ENCODE measurements at places on chromosomes 4 and X. TPM values are rescaled to one million over a fixed set of nuclear protein-coding genes. Genes with fewer than 3 reads are reported as not detected.
A peak's percentile ranks its signal among the peaks of the same experiment; 100 is the strongest.

The CLGN gene
- 1.6 TPM for total RNA-seq

The SH3BGRL gene
- 50.2 TPM for total RNA-seq

The F11 gene
- total RNA-seq = not detected

The ASMT gene
- 0.13 TPM for total RNA-seq

The RBM46 gene
- total RNA-seq = 0.09 TPM

The MUC7 gene
- not detected for total RNA-seq

The NXF2B gene
- total RNA-seq = not detected

The TEX13B gene
- total RNA-seq = not detected

The TRO gene
- 121 TPM for total RNA-seq

The UGT2B28 gene
- not detected for total RNA-seq

The DUSP9 gene
- total RNA-seq = 0.35 TPM

The TXK gene
- 0.35 TPM for total RNA-seq

The VGLL1 gene
- total RNA-seq = 0.09 TPM

The TMSB15C gene
- total RNA-seq = 5.3 TPM

GRCh38 chr4:69078852-69079251, 17.4 kb upstream of the UGT2B7 start:
- DNase-seq = no peak
- H3K36me3 ChIP-seq = no peaks in the 10 kb centered on the region
- no peak overlapping the region for H3K27ac ChIP-seq
- no peaks in the 10 kb centered on the region for H3K4me1 ChIP-seq
- no peaks in the 10 kb centered on the region for H3K27me3 ChIP-seq

DNA sequence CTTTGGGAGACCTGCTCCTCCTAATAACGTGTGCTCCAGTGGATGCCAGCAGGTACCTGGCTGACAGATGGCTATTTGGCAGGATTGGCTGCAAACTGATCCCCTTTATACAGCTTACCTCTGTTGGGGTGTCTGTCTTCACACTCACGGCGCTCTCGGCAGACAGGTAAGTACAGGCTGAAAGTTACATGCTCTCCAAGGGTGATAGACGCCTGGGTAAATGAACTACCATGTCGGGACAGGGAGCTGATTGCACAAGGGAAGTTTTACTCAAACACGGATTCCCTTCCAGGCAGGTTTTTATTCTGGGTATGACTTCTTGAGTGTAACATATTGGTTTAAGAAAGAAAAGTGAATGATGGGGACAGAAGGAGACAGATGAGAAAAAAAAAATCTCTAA, 836 bp downstream of the GRPR start:
- DNase-seq = no peak
- no peak overlapping the region for H3K27ac ChIP-seq
- no peaks in the 10 kb centered on the region for H3K4me1 ChIP-seq
- H3K27me3 ChIP-seq = peaks cover 25% of the 10 kb centered on the region
- no peaks in the 10 kb centered on the region for H3K36me3 ChIP-seq

- H3K27me3 ChIP-seq = peaks cover 12% of the 10 kb centered on the region
- H3K4me1 ChIP-seq = peaks cover 8% of the 10 kb centered on the region
- no peak for DNase-seq
- no peak overlapping the region for H3K4me3 ChIP-seq
- no peaks in the 10 kb centered on the region for H3K36me3 ChIP-seq
These were observed 9.7 kb downstream of the SMIM10 start for GRCh38 chrX:135000516-135000915.

- H3K27ac ChIP-seq = no peak overlapping the region
- no peaks in the 10 kb centered on the region for H3K27me3 ChIP-seq
- H3K4me3 ChIP-seq = no peak overlapping the region
- no peak for DNase-seq
These were observed 459.8 kb downstream of the PABPC4L start for GRCh38 chr4:133741766-133742165.

DNA sequence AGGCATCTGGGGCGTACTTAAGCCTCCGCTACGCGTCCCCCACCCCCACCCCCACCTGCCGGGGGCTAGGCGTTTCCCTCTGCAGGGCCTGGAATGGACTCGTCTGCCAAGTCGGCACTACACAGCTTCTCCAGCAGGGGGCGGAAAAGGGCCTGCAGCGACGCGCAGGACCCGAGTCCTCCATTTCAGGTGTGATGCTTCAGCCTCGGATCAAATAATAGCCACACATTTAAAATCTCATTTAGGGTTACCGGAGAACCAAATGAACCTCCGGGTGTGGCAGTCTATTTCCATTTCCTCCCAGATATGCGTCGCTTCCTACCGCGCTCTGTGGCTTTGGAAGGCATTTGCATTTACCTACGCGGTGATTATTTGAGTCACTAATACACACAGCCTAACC, 2.9 kb downstream of the PAK3 start:
- H3K36me3 ChIP-seq = peaks cover 11% of the 10 kb centered on the region
- peak; percentile 27 for DNase-seq
- peaks cover 45% of the 10 kb centered on the region for H3K27me3 ChIP-seq
- H3K4me3 ChIP-seq = no peak overlapping the region
- no peak overlapping the region for H3K27ac ChIP-seq

- DNase-seq = no peak
- H3K4me1 ChIP-seq = no peaks in the 10 kb centered on the region
- H3K4me3 ChIP-seq = no peak overlapping the region
- no peak overlapping the region for H3K27ac ChIP-seq
- H3K27me3 ChIP-seq = peaks cover 26% of the 10 kb centered on the region
These were observed 49.0 kb downstream of the DDX3X start for GRCh38 chrX:41382714-41383645.

- no peaks in the 10 kb centered on the region for H3K4me1 ChIP-seq
- H3K27me3 ChIP-seq = no peaks in the 10 kb centered on the region
- no peak overlapping the region for H3K27ac ChIP-seq
These were observed 95.5 kb downstream of the TENM3 start for GRCh38 chr4:182338746-182339145.

GRCh38 chrX:12237131-12237530, 98.9 kb downstream of the FRMPD4 start:
- no peak overlapping the region for H3K4me3 ChIP-seq
- peaks cover 3% of the 10 kb centered on the region for H3K27me3 ChIP-seq
- no peaks in the 10 kb centered on the region for H3K36me3 ChIP-seq
- H3K4me1 ChIP-seq = no peaks in the 10 kb centered on the region
- DNase-seq = no peak

DNA sequence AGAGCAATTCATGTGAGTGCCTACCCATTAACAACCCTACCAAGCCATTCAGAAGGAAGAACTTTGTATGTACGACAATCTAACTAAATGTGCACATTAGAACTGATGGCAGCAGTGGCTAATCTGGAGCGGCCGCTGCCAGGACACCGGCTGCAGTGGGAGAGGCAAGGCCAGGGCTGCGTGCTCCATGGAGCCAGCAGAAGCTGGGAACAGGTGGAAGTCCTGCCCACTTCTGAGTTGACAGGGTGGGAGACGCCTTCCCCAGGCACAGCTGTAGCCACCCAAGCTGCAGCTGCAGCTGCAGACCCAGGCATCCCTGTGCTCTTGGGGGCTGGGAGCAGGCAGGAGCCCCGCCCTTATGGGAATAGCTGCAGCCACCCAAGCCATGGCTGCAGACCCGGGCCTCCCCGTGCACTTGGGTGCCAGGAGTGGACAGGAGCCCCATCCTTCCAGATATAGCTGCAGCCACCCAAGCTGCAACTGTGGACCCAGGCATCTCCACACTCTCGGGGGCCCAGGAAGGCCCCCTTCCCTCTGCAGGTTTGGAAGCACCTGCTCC, 79.1 kb upstream of the DDX60 start:
- no peaks in the 10 kb centered on the region for H3K4me1 ChIP-seq
- H3K36me3 ChIP-seq = peaks cover 29% of the 10 kb centered on the region
- H3K4me3 ChIP-seq = no peak overlapping the region

DNA sequence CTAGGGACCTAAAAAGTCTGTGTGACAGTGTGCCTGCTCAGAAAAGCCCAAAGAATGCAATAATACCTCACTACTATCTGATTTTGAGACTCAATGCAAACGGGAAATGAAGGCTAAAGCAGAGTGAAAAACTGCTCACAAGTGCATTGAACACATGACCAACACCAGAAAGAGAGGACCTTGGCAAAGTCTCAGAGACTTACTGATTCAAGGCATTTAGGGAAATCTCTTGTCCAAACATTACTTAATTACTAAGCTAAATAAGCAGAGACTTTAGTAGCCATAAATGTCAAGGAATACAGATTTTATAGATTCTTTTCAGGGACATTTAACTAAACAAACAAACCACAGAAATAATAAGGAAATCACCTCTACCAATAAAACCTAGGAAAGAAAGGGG, 916.0 kb downstream of the FSTL5 start:
- H3K36me3 ChIP-seq = no peaks in the 10 kb centered on the region
- DNase-seq = no peak
- H3K4me1 ChIP-seq = no peaks in the 10 kb centered on the region
- no peak overlapping the region for H3K27ac ChIP-seq

DNA sequence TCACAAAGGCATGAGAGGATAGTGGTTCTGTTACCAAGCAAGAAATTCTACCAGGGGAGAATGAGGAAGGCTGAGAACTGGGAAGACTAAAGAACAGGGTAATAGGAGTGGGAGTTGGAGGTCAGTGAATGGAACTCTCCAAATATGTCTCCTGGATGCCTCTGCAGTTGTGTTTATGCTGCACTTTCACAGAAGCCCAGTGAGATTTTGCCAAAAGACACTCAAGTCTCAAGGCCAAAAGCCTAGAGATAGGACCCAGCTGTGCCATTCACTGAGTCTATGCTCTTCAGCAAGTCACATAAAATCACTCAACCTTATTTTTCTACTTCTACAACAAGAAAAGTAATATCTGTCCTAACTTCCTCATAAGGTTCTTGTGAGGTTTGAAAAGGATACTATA, 285.4 kb downstream of the UNC5C start:
- H3K27me3 ChIP-seq = no peaks in the 10 kb centered on the region
- H3K36me3 ChIP-seq = no peaks in the 10 kb centered on the region
- H3K4me1 ChIP-seq = no peaks in the 10 kb centered on the region
- no peak for DNase-seq
- no peak overlapping the region for H3K4me3 ChIP-seq
- H3K27ac ChIP-seq = no peak overlapping the region

DNA sequence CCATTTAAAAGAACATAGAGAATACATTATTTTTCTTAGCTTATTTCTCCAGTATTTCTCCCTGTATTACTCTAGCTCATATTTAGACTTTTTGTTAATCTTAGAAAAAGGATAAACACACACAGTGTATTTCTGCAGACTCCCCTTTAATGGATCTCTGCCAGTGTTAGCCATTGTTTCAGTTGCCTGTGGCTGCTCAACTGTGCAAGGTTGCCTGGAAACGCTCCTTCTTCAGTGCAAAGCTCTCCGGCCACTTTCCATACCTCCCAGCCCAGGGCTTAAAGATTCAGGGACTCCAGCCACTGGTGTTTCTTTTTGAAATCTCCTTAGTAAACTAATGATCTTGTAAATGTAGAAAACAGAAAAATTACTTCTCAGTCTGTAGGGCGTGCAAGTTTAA, 104.9 kb downstream of the SLIT2 start:
- peak; percentile 90 for DNase-seq

DNA sequence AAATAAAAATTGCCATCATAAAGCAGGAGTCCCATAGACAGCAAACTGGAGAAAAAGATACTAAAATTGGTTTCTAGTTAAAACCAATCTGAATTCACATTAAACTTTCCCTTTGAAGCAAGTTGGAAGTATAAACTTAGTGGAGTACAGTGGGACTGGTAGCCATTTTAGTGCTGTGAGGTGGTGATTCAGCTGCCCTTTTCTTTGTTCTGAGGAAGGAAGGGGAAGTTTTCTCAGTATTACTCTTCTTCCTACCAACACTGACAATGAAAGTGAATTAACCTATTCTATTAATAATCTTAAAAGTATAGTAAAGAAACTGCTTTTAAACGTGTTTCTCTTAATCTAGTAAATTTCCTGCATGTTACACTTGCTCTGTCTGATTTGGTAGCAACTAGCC, 36.7 kb downstream of the SLC9A6 start:
- no peak overlapping the region for H3K27ac ChIP-seq
- no peak overlapping the region for H3K4me3 ChIP-seq
- H3K36me3 ChIP-seq = no peaks in the 10 kb centered on the region
- H3K4me1 ChIP-seq = no peaks in the 10 kb centered on the region

- DNase-seq = no peak
- no peak overlapping the region for H3K27ac ChIP-seq
- H3K36me3 ChIP-seq = no peaks in the 10 kb centered on the region
- no peaks in the 10 kb centered on the region for H3K27me3 ChIP-seq
- H3K4me1 ChIP-seq = no peaks in the 10 kb centered on the region
These were observed 835.5 kb downstream of the PDHA2 start for GRCh38 chr4:96675416-96675815.

- H3K27me3 ChIP-seq = no peaks in the 10 kb centered on the region
- DNase-seq = no peak
- H3K4me3 ChIP-seq = no peak overlapping the region
- no peaks in the 10 kb centered on the region for H3K36me3 ChIP-seq
These were observed 1237.9 kb downstream of the TECRL start for GRCh38 chr4:63171341-63171740.

- H3K36me3 ChIP-seq = peaks cover under 1% of the 10 kb centered on the region
- H3K4me1 ChIP-seq = peaks cover 12% of the 10 kb centered on the region
- H3K4me3 ChIP-seq = no peak overlapping the region
- no peak for DNase-seq
These were observed 47.9 kb downstream of the TRIM2 start for GRCh38 chr4:153252122-153252521.

- H3K36me3 ChIP-seq = peaks cover 5% of the 10 kb centered on the region
- no peaks in the 10 kb centered on the region for H3K27me3 ChIP-seq
- no peak overlapping the region for H3K4me3 ChIP-seq
These were observed 430.9 kb downstream of the MAPK10 start for GRCh38 chr4:85928775-85929591.

DNA sequence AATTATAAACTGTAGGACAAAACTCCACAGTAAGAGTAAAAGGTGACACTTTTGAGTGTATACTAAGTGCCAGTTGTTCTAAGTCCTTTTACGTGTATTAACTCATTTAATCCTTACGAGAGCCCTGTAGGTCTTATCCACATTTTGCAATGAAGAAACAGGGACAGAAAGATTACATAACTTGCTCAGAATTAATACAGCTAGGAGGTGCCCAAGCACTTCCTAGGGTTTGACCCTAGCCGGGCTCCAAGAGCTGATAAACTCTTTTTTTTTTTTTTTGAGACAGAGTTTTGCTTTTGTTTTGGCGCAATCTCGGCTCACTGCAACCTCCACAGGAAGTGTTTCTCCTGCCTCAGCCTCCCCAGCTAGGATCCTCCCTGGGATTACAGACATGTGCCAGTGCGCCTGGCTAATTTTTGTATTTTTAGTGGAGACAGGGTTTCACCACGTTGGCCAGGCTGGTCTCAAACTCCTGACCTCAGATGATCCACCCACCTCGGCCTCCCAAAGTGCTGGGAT, 110.4 kb downstream of the UBE2K start:
- no peaks in the 10 kb centered on the region for H3K4me1 ChIP-seq
- no peak for DNase-seq
- H3K27me3 ChIP-seq = no peaks in the 10 kb centered on the region
- H3K27ac ChIP-seq = no peak overlapping the region
- H3K4me3 ChIP-seq = no peak overlapping the region

- H3K27ac ChIP-seq = no peak overlapping the region
- H3K27me3 ChIP-seq = peaks cover 10% of the 10 kb centered on the region
These were observed 2.6 kb upstream of the DOCK11 start for GRCh38 chrX:118493016-118493415.

DNA sequence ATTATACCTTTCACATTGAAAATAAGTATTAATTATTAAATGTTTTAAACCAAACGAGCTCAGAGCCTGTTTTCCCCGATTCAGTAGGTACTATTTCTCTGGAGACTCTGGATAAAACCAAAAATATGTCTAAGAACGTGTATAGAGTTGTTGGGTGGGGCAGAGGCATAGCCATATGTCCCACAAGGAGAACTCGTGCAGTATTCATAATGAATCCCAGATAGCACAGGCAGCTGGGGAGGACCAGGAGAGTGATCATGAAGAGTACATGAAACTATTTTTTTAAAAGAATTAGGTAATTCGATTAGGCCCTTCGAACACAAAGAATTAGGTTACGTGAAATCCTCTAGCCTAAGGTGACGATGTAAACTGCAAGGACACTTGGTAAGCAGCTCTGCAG, 76.1 kb downstream of the CLDN22 start:
- H3K36me3 ChIP-seq = peaks cover 19% of the 10 kb centered on the region
- no peaks in the 10 kb centered on the region for H3K27me3 ChIP-seq
- H3K27ac ChIP-seq = no peak overlapping the region
